ENCODE measurements at places on chromosomes 2 and 18. TPM values are rescaled to one million over a fixed set of nuclear protein-coding genes. Genes with fewer than 3 reads are reported as not detected.

The ZNF892 gene
- total RNA-seq, result 2.0 TPM

The WDR35 gene
- 3.8 TPM for total RNA-seq

The SIX3 gene
- not detected for total RNA-seq

- H3K27ac ChIP-seq, result no peak overlapping the region
- H3K4me1 ChIP-seq, result no peaks in the 10 kb centered on the region
- no peak overlapping the region for H3K4me3 ChIP-seq
- no peaks in the 10 kb centered on the region for H3K36me3 ChIP-seq
Measured at GRCh38 chr2:545228-545627, 132.0 kb downstream of the TMEM18 start.

GRCh38 chr2:47091118-47091517 is 64.0 kb downstream of the STPG4 start:
- no peaks in the 10 kb centered on the region for H3K27me3 ChIP-seq
- no peaks in the 10 kb centered on the region for H3K4me1 ChIP-seq
- no peaks in the 10 kb centered on the region for H3K36me3 ChIP-seq
- DNase-seq, result no peak
- H3K27ac ChIP-seq, result no peak overlapping the region

GRCh38 chr2:55957142-55957541 is 33.6 kb upstream of the EFEMP1 start:
- H3K27ac ChIP-seq, result no peak overlapping the region
- no peaks in the 10 kb centered on the region for H3K4me1 ChIP-seq
- H3K4me3 ChIP-seq, result no peak overlapping the region
- no peaks in the 10 kb centered on the region for H3K36me3 ChIP-seq
- no peak for DNase-seq

DNA sequence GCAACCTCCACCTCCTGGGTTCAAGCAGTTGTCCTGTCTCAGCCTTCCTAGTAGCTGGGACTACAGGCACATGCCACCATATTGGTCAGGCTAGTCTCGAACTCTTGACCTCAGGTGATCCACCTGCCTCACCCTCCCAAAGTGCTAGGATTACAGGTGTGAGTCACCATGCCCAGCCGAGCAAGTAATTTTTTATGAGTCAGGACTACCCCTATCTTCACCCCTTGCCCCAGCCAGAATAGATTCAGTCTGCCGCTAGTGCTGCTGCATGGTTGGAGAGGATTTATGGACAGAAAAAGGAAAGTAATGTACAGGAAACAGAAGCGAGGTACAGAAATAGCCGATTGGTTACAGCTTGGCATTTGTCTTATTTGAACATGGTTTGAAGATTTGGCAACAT is 48.9 kb downstream of the BMPR2 start:
- no peaks in the 10 kb centered on the region for H3K4me1 ChIP-seq
- no peaks in the 10 kb centered on the region for H3K36me3 ChIP-seq

- H3K27me3 ChIP-seq, result no peaks in the 10 kb centered on the region
- no peak overlapping the region for H3K4me3 ChIP-seq
- H3K27ac ChIP-seq, result no peak overlapping the region
- H3K4me1 ChIP-seq, result no peaks in the 10 kb centered on the region
- H3K36me3 ChIP-seq, result no peaks in the 10 kb centered on the region
Measured at GRCh38 chr2:130874512-130874911, 37.8 kb downstream of the ARHGEF4 start.

- no peak overlapping the region for H3K4me3 ChIP-seq
- peak; percentile 14 for DNase-seq
- no peak overlapping the region for H3K27ac ChIP-seq
Measured at GRCh38 chr2:48531141-48531648, 1.2 kb downstream of the STON1 start.

- no peak for DNase-seq
- no peaks in the 10 kb centered on the region for H3K4me1 ChIP-seq
- no peak overlapping the region for H3K27ac ChIP-seq
- H3K27me3 ChIP-seq, result peaks cover 33% of the 10 kb centered on the region
Measured at GRCh38 chr2:176172007-176172894, 15.1 kb downstream of the HOXD3 start.

DNA sequence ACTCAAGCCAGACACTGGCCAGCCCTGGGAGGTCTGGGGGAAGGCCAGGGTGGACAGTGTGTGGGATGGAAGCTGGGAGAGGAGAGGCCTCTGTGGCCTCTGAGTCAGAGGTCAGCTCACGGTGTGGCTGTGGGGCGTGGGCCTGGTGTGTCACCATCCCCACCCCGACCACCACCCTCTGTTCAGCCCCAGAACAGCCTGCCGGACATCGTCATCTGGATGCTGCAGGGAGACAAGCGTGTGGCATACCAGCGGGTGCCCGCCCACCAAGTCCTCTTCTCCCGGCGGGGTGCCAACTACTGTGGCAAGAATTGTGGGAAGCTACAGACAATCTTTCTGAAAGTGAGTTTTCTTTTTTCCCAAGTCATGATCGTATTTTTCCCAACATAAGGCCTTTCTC is 110.5 kb downstream of the DYSF start:
- H3K4me1 ChIP-seq, result no peaks in the 10 kb centered on the region
- no peak for DNase-seq
- H3K27ac ChIP-seq, result no peak overlapping the region
- no peaks in the 10 kb centered on the region for H3K36me3 ChIP-seq
- no peak overlapping the region for H3K4me3 ChIP-seq

DNA sequence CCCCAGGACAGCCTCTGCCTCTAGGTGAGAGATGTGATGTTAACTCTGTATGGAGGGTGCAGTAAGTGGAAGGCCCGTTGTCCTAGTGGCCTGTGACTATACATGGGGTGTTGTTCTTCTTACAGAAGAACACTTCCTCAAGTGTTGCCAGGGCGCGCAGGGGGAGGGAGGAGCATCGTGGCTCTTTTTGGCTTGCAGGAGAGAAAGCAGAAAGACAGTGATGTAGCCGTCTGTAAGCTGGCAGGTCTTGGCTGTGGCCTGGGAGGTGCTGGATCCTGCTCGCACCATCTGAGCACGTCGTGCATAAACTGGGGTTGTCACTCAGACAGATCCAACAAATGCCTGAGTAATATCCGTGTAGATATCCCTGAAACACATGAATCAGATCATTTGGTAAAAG is 44.3 kb downstream of the ZNF236 start:
- H3K4me3 ChIP-seq, result no peak overlapping the region
- DNase-seq, result no peak
- H3K36me3 ChIP-seq, result peaks cover 56% of the 10 kb centered on the region
- no peaks in the 10 kb centered on the region for H3K4me1 ChIP-seq

DNA sequence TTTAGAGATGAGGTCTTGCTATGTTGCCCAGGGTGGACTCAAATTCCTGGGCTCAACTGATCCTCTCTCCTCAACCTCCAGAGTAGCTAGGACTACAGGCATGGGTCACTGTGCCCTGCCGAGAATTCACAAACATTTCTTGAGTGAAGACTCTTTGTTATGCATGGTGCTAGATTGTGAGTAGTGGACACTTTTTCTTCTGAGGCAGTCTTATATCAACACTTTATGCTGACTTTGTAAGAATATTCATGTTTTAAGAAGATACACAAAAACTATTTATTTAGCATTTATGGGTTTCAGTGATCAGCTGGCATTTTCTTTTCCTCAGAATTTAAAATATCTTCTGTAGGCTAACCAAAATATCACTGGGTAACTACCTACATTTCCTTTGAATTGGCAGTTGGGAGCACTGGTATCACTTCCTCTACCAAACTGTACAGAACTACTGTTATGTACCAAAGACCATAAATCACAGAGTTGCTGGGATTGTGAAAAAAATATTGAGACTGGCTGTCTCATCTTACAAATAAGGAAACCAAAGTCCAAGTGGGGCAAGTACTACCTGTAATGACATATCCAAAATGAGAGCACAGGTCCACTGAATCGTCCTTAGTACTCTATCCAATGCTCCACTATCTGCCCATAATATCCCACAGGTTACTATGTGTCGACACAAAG is 34.0 kb downstream of the DOCK10 start:
- H3K27ac ChIP-seq, result no peak overlapping the region
- H3K36me3 ChIP-seq, result peaks cover 2% of the 10 kb centered on the region
- H3K4me3 ChIP-seq, result no peak overlapping the region
- peaks cover 14% of the 10 kb centered on the region for H3K4me1 ChIP-seq
- no peak for DNase-seq
